ENCODE measurements at places on chromosomes 6 and 20.

DNA sequence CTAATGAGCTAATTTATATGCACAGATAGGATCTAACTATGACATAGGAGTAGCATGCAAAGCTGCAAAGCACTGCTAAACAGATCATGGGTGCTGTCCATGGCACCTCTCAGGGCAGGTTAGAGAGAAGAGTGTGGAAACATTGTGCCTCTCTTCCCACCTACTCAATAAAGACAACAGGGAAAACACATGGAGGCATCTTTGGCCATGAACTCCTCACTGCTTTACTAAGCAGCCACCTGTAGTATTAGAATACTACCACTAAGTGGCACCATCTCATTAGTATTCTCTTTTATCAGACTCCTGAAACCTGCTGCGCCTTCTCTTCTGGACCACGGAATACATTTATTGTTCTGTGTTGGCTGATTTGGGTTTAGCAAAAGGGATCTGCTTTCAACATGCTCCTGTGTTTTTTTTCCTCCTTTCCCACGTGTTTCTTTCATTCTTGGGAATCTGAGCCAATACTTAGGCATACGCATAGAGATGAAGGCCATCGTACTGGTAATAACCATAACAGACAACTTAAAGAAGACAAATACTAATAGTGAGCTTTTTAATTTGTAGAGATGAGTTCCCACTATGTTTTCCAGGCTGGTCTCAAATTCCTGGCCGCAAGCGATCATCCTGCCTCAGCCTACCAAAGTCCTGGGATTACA lies 9.4 kb upstream of the HDDC2 start:
- DNase-seq, result no peak

DNA sequence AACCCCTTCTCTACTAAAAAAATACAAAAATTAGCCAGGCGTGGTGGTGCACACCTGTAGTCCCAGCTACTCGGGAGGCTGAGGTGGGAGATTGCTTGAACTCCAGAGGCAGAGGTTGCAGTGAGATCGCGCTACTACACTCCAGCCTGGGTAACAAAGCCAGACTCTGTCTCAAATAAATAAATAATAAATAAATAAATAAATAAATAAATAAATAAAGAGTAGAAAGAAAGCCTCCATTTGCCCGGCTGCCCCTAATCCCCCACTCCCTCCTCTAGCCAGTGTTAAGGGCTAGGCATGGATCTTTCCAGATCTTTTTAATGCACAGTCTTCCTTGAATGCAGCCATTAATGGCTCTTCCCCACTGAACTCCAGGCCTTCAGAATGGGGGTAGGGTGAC lies 3.2 kb downstream of the PNPLA1 start:
- DNase-seq, result no peak

GRCh38 chr20:52201395-52201794 lies 9.8 kb upstream of the ZFP64 start:
- DNase-seq, result no peak

DNA sequence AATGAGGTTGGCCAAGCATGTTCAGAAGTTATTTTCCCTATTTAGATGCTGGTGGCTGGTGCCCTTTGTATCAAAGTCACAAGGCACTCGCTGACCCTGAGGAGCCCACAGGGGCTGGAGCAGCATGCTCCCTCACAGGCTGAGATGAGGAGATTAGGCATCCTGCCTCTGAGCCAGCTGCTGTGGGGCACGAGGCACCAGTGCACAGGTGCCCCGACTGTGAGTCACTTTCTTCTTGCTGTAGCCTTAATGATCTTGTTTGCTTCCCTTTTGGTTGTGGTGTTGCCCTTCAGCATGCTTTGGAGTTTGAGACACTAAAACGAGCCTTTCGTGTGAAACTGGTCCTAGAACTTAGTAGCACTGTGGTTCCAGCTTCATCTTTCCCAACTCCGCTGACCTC lies 4.3 kb downstream of the PSMG4 start:
- DNase-seq, result no peak

GRCh38 chr6:129517288-129517687 lies 192.7 kb downstream of the ARHGAP18 start:
- no peak for DNase-seq

GRCh38 chr20:32737371-32738223 lies 5.7 kb downstream of the COMMD7 start:
- no peak for DNase-seq

DNA sequence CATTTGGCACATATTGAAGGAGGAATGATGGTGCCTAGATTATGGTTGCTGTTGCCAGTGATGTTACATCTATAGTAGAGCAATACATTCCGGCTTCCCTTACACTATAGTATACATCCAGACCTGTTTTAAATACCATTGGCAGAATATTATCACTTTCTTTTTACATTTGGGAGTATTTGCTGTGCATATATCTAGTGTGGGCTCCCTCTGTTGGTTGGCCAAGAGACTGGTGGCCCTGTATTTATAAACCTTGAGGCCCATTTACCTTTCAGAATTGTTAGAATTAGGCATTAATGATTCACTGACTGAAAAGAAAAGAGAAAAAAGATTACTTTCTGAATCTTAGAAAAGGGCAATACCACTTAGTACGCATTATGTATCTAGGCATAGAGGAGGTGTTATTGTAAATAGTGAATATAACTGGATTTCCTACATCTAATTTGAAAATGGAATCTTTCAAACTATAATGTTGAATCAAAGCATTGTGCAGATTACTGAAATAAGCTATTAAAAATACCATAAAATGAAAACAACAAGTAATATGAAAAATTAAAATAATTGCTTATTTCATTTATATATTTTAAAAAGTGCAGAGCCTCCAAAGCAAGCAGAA lies 628.8 kb upstream of the MAN1A1 start:
- no peak for DNase-seq

GRCh38 chr6:100001915-100002388 lies 7.9 kb upstream of the MCHR2 start:
- DNase-seq, result peak; percentile 4

DNA sequence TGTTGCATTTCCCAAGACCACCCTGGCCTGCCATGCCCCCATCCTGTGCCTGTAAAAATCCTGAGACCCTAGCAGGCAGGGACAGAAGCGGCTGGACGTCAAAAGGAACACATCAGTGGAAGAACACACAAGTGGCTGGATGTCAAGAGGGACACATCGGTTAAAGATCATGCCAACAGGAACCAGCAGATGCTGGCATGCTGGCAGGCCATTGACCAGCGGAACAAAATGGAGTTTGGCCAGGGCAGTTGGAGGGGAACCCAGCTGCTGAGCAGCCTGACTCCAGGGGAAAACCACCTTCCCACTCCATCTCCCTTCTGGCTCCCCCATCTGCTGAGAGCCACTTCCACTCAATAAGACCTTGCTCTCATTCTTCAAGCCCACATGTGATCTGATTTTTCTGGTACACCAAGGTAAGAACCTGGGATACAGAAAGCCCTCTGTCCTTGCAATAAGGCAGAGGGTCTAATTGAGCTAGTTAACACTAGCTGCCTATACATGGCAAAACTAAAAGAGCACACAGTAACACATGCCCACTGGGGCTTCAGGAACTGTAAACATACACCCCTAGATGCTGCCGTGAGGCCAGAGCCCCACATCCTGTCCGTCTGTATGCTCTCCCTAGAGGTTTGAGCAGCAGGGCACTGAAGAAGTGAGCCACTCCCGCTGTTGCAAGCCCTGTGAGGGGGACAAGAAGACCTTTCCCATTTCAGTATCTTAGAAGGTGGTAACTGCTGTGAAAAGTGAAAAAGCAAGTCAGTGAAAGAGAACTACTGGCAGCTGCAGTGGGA lies 4.2 kb upstream of the TSBP1 start:
- no peak for DNase-seq

DNA sequence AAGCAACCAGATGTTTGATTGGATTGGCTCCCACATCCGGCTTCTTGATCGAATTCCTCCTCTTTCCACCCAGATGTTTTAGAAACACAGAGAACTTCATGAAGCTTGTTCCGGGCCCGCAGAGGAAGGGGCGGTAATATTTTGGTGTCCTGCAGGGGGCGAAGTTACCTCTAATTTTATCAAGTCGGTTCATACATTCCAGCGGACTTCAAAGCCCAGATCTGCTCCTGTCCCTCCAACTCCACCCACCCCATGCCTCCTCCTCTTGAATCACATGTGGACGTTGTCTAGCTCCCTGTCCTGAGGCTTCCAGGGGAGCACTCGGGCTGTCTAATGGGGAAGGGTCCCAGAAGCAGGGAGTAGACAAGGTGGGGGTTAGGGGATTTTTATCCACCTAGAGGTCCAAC lies 2.9 kb upstream of the BMP6 start:
- no peak for DNase-seq

- no peak for DNase-seq
These were observed 180.1 kb upstream of the MMS22L start for GRCh38 chr6:97462938-97463598.

- no peak for DNase-seq
These were observed 633.6 kb upstream of the IMPG1 start for GRCh38 chr6:76706086-76706485.

- no peak for DNase-seq
These were observed 54.6 kb downstream of the FYN start for GRCh38 chr6:111818539-111819226.

- no peak for DNase-seq
These were observed 571 bp upstream of the FOXC1 start for GRCh38 chr6:1609041-1609647.

DNA sequence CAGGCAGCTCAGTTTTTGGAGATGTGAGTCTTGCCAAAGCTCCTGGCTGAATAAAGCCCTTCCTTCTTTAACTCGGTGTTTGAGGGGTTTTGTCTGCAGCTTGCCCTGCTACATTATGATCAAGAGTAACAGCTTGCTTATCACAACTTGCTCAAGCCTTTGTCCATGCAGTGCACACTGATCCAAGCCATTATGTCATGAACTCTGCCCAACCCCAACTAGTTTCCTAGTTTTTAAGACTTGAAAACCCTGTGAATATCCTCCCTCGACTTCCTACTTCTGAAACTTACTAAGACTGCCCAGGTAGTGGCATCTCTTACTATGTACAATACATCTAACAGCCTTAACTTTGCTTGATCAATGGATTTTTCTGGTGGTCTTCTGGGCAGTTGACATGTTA lies 50.3 kb upstream of the ADGRF4 start:
- DNase-seq, result no peak

GRCh38 chr6:29702519-29703103 lies 20.6 kb upstream of the HLA-F start:
- DNase-seq, result peak; percentile 77

GRCh38 chr6:129730477-129731165 lies 20.6 kb upstream of the ARHGAP18 start:
- no peak for DNase-seq

GRCh38 chr6:3650959-3651697 lies 100.4 kb downstream of the PXDC1 start:
- no peak for DNase-seq

GRCh38 chr6:144297511-144298100 lies 12.5 kb downstream of the UTRN start:
- no peak for DNase-seq

- DNase-seq, result no peak
These were observed 94.6 kb upstream of the INSM1 start for GRCh38 chr20:20273286-20273685.

DNA sequence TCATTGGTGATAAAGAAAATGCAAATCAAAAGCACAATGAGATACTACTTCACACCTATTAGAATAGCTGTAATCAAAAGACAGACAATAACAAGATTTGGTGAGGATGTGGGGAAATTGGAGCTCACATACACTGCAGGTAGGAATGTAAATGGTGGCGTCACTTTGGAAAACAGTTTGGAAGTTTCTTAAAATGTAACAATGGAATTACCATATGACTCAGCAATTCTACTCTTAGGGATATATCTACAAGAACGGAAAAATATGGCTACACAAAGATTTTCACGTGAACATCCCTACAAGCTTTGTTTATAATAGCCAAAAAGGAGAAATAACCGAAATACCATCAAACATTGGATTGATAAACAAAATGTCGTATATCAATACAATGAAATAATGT lies 270.4 kb downstream of the DOK5 start:
- no peak for DNase-seq

DNA sequence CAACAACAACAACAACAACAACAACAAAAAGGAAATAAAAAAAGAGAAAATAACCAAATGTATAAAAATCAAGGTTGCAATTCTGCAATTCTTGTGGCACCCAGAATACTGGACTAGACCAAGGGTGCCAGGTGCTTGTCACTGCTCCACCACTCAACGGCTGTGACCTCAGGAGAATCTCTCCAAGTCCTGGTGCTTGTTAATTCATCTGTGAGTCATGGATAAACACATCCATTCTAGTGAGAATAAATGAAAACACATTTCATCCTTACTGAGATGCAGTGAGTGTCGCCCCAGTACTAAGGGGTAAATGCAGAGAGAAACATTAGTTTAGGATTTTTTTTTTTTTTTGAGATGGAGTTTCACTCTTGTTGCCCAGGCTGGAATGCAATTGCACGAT lies 32.0 kb downstream of the HLA-C start:
- no peak for DNase-seq

GRCh38 chr20:25116739-25117458 lies 35.0 kb upstream of the VSX1 start:
- no peak for DNase-seq

GRCh38 chr6:106162921-106163320 lies 76.8 kb downstream of the PRDM1 start:
- no peak for DNase-seq

GRCh38 chr20:51542571-51543421 lies at the start of gene NFATC2:
NFATC2 (minus strand) TSS chr20:51542719; CDS start chr20:51542499, 220 bp downstream.
- peak; percentile 37 for DNase-seq

DNA sequence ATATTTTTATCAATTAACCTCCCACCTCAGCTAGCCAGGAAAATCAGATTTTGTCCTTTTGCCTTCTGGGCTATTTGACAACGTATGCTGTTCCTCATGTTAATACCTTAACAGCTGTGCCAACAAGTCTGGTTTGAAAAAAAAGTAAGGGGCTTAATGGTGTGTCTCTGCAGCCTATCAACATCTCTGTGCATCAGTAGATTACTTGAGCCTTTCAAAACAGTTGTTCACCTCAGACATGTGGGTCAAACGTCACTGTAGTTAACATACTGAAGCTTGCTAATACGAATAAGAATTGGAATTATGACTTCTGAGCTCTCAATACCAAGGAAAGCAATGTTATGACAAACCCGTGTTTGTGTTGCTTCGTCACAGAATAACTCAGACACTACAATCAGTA lies 23.0 kb downstream of the CEP57L1 start:
- DNase-seq, result no peak

DNA sequence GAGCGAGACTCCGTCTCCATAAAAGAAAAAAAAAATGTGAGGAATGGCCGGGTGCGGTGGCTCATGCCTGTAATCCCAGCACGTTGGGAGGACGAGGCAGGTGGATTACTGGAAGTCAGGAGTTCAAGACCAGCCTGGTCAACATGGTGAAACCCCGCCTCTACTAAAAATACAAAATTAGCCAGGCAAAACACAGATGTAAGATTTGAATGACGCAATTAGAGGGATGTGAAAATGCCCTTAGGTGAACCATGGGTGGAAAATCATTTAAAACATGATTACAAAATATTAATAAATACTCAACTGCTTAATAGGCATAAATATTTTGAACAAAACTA lies 20.9 kb downstream of the COL9A3 start:
- no peak for DNase-seq

- no peak for DNase-seq
These were observed 159.4 kb downstream of the IMPG1 start for GRCh38 chr6:75913040-75913439.

- DNase-seq, result no peak
These were observed 286.2 kb downstream of the PREX1 start for GRCh38 chr20:48541581-48542071.

Measured in activated naive CD4-positive, alpha-beta T cell (primary cell).